ENCODE measurements at places on chromosomes 4 and X.

GRCh38 chrX:16484338-16484737 is 165.6 kb upstream of the S100G start:
- peak; percentile 44 for DNase-seq

DNA sequence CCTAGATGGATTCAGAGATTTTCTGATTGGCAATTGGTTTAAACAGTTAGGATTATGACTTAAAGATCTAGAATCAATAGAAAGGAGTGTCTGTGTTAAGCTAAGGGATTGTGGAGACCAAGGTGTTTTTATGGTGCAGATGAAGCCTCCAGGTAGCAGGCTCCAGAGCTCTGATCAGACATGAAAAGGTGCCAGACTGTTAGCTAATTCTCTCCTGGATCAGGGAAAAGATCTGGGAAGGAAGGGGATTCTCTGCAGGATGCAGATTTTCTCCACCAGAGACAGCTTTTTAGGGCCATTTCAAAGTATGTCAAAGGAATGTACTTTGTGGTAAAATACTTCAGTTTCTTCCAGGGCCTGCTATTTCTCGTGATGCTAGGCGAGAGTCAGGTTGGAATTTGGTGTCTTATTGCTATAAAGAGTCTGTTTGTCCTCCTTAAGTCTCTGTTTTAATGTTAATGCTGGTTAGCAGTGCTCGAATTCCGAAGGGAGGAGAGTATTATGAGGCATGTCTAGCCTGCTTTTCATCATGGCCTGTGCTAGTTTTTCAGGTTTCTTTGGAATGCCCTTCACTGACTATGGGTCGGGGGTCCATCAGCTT is 12.0 kb upstream of the GPR78 start:
- no peak for DNase-seq

GRCh38 chr4:121674696-121675095 is 22.1 kb downstream of the ANXA5 start:
- no peak for DNase-seq

DNA sequence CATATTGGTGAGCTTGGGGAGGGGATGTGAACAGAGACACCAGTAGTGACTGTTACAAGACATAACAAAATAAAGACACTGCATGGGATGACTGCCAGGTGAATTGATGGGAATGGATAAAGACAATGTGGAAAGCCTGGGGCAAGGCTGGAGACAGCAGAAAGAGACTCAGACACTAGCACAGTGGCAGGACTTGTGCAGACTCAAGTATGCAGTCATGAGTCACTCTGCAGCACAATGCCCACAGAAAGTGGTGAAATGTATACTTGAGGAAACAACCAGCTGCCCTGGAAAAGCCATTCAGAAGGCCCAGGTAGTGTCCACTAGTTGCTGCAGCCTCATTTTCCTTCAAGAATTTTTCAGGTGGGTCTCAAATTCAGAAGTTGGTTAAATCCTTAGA is 452.3 kb downstream of the MID1IP1 start:
- DNase-seq, result no peak

- no peak for DNase-seq
Measured at GRCh38 chrX:17829566-17829965, 31.5 kb downstream of the RAI2 start.

GRCh38 chrX:96211953-96212352 is 472.7 kb upstream of the DIAPH2 start:
- no peak for DNase-seq

DNA sequence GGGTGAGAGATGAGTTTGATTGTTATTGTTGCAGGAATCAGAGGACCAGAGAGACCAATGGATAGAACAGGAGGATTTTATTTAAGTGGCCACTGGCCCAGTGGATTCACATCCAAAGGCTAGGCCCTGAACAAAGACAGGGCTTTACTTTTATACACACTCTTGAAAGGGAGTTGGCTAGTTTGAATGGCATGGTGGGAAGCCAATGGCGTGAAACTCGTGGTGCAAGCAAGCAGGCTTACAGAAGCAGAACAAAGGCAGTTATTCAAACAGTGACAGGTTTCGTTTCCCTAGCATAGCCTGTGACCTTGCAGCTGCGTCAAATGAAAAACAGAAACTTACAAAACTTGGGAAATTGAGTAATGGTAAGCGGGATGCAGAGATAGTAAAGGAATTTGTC is 110.2 kb upstream of the PRDX4 start:
- DNase-seq, result no peak

DNA sequence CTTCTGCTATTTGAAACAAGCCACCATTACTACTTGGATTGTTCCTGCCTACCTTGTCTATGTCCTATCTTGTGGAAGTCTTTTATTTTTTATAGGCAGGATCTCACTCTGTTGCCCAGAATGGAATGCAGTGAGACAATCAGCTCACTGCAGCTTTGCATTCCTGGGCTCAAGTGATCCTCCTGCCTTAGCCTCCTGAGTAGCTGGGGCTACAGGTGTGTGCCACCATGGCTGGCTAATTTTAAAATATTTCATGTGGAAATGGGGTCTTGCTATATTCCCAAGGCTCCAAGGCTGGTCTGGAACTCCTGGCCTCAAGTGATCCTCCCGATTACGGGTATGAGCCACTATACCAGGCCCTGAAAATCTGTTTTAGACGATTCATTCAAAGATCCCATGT is 7.6 kb downstream of the RPS3A start:
- no peak for DNase-seq

DNA sequence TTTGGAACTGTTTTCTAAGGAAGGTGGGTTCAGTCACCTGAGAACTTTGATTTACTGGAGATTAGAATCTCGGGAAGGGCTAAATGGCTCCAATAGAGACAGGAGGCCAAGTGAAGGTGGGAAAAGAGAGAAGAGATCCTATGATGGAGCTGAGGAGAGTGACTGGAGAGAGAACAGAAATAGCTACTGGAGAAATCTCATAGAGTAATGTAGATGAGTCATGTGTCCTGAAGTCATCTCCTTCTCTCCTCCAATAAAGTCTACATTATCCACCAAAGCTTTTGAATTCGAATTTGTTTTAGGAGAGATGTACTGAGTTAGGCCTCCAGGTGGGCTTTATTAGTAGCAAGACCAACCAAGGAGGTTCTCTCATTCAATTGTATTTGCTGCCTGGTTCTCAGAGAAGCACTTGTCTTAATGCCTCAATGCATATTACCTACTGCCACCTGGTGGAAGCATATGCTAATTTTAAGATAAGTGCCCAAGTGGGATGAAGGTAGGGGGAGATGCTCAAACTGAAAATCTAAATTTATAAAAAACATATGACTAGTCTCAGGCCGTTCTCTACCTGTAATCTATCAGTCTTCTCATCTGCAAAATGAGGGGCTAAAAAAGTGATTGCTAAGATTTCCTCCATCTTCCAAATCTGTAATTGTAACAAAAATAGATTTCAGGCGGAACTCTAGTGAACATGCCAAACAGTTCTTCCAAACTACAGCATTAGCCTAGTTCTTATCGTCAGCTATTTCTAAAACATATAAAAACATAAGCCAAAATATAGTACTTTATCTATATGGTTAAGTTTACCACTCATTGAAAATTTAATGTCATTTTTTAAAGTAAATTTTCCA is 24.4 kb downstream of the TXK start:
- no peak for DNase-seq

DNA sequence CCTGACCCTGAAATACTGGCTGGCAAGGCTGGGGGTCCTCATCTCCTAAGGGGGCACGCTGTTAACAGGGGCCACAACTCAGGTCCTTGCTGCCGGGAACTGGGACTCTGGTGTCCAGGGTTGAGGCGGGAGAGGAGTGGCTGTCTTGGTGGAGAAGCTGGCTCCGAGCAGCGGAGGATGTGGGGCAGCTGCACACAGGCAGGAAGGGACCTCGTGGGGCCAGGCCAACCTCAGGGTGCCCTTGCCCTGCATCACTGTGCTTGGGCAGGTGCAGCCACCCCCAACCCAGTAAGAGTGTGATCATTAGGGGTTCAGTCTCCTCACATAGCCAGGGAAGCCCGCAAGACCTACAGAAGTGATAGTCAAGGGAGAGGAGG is 12.6 kb upstream of the PDE6B start:
- DNase-seq, result no peak

GRCh38 chr4:183571350-183571941 is 66.6 kb downstream of the ING2 start:
- DNase-seq, result no peak

- DNase-seq, result no peak
Measured at GRCh38 chr4:77240469-77241066, 83.6 kb downstream of the CCNG2 start.

Data from CD4-positive, alpha-beta T cell treated with Interleukin-15 for 1 hour (primary cell).